ENCODE measurements at places on chromosomes 7 and 10. TPM values are rescaled to one million over a fixed set of nuclear protein-coding genes. Genes with fewer than 3 reads are reported as not detected.

- H3K27ac ChIP-seq = no peak overlapping the region
- H3K36me3 ChIP-seq = peaks cover 3% of the 10 kb centered on the region
- no peak for DNase-seq
- H3K4me1 ChIP-seq = peaks cover 5% of the 10 kb centered on the region
Observed at GRCh38 chr10:79322616-79323543, 24.4 kb upstream of the PPIF start.

HABP2 gene
- not detected for total RNA-seq

C7orf57 gene
- total RNA-seq = not detected

KNDC1 gene
- 1.3 TPM for total RNA-seq

PAX4 gene
- total RNA-seq = 0.33 TPM

DNA sequence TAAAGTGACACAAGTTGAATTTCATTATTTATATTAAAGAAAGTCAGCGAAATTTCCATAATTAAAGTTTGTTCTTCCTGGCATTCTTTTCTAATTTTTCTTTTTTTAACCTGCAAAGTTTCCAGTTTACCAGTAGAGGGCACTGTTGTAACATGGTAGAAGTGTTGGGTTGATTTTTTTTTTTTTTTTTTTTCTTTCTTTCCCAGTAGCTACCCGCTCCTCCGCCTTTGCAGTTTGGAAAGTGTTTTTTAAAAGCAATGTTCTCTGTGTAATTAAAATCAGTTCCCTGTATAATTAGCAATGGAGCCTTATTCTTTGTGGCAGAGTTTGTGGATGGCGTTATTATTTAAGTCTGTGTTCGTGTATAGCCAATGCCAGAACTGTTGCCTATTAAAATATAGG is 53.7 kb downstream of the TAF3 start:
- no peaks in the 10 kb centered on the region for H3K4me1 ChIP-seq
- no peaks in the 10 kb centered on the region for H3K27me3 ChIP-seq
- no peaks in the 10 kb centered on the region for H3K36me3 ChIP-seq
- H3K4me3 ChIP-seq = no peak overlapping the region
- DNase-seq = no peak

DNA sequence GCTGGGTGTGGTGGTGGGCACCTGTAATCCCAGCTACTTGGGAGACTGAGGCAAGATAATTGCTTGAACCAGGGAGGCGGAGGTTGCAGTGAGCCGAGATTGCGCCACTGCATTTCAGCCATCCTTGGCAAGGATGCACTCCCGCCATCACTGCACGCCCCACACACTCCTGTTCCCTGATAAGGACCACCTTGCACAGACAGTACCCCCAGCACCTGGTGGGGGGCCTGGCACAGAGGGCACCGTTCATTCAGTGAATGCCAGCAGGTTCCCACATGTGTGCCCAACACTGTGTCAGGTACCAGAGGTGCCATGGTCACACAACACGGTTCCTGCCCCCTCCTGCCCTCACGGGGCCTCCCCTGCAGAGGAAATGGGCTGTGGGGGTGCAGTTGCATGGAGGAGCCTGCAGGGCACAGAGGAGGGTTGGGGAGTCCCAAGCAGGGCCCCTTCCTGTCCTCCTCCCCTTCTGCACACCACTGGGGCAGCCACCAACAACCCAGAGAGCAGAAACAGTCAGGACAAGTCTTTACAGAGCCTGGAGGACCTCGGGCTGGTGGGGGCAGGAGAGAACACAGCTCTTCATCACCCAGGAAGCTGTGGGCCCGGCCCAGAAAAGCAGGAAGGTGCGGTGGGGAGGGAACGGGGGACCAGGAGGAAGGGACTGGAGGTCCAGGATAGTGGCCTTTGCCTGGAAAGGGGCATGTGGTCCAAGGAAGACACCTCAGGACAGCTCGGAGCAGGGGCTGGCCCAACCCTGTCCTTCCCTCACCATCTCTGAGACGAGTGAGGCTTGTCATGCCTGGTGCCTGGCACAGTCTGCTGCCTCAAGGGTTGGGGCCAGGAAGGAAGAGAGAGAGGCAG is 7.1 kb downstream of the CRYGN start:
- no peaks in the 10 kb centered on the region for H3K36me3 ChIP-seq
- H3K4me3 ChIP-seq = no peak overlapping the region
- H3K27me3 ChIP-seq = peaks cover 5% of the 10 kb centered on the region
- peaks cover 8% of the 10 kb centered on the region for H3K4me1 ChIP-seq
- no peak overlapping the region for H3K27ac ChIP-seq

DNA sequence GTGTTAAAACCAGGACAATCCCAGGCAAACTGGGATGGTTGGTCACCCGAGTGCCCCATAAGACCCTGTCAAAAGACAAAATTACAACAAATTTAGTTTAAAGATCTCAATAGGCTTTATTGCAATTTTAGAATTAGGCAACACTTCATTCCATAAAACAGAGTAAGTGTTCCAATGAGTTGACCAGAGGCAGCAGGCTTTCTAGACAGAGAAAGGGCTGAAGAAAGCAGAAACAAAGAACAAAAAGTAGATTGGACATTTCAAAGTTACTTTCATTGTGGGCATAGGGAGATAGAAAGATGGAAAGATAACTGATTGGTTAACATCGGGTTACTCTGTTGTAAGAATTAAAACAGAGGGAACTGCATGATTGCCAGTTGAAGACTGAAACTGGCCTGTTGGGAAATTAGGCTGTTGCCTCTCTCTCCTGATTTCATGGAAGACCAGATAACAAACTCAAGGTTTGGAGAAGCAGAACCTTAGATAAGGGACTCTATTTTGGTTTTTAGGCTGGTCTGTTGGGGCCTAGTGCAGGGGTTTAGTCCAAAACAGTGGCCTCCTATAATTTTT is 36.3 kb downstream of the ENTPD1 start:
- peaks cover 41% of the 10 kb centered on the region for H3K4me1 ChIP-seq
- peak overlapping the region; percentile 30 for H3K4me3 ChIP-seq
- H3K27me3 ChIP-seq = peaks cover 7% of the 10 kb centered on the region
- DNase-seq = no peak
- peaks cover 25% of the 10 kb centered on the region for H3K36me3 ChIP-seq

ENTPD1 gene
- total RNA-seq = 102 TPM

DNA sequence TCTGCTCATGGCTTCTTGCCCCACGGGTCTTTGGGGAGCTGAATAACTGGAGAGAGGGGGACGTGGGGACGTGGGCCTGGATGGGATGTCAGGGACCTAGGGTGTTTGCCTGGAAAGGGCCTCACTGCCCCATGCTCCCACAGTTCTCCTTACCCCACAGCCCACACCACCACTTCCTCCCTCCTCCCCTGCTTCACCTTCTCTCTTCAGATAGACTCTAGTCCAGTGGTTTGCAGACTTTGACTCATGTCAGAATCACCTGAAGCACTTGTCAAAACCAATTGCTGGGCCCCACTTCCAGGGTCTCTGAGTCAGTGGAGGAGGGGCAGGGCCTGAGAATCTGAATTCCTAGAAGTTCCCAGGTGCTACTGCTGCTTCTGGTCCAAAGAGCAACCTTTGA is 327.4 kb downstream of the RPS24 start:
- DNase-seq = no peak
- H3K4me1 ChIP-seq = peaks cover 23% of the 10 kb centered on the region
- no peak overlapping the region for H3K27ac ChIP-seq
- no peak overlapping the region for H3K4me3 ChIP-seq
- no peaks in the 10 kb centered on the region for H3K36me3 ChIP-seq
- peaks cover 6% of the 10 kb centered on the region for H3K27me3 ChIP-seq

OR2A42 gene
- total RNA-seq = 0.08 TPM

MYL10 gene
- not detected for total RNA-seq

DNA sequence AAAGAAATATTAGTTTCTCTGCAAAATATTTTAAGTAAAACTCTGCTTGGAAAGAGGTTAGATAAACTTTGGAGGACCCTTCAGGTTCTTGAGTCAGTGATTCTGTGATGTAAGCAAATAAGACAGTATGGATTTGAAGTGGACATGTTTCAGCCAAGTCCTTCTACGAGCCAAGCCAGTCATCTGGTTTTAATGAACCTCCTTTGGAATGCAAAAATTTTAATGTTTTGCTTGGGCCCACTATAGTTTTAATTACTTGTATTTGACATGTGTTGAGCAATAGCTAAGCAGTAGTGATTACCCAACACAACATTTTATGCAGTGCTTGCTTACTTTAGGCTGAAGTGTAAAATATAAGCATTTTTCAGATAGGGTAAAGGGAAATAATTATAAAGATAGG is 296.3 kb upstream of the SEMA3D start:
- no peaks in the 10 kb centered on the region for H3K27me3 ChIP-seq
- H3K4me3 ChIP-seq = no peak overlapping the region
- no peak for DNase-seq

PNLIP gene
- total RNA-seq = not detected

IQCE gene
- total RNA-seq = 9.6 TPM

- H3K4me3 ChIP-seq = peak overlapping the region; percentile 94
- peaks cover 1% of the 10 kb centered on the region for H3K27me3 ChIP-seq
- H3K27ac ChIP-seq = peak overlapping the region; percentile 61
- H3K4me1 ChIP-seq = peaks cover 22% of the 10 kb centered on the region
Observed at GRCh38 chr7:876972-877311, 588 bp downstream of the GET4 start.

GRCh38 chr7:98137826-98138151 is 31.1 kb downstream of the LMTK2 start:
- no peak overlapping the region for H3K27ac ChIP-seq
- H3K4me1 ChIP-seq = peaks cover 38% of the 10 kb centered on the region
- peaks cover 3% of the 10 kb centered on the region for H3K27me3 ChIP-seq
- DNase-seq = no peak
- H3K36me3 ChIP-seq = peaks cover 20% of the 10 kb centered on the region

GRCh38 chr7:135971366-135971725 is 5.8 kb downstream of the MTPN start:
- DNase-seq = no peak
- H3K27ac ChIP-seq = no peak overlapping the region
- no peak overlapping the region for H3K4me3 ChIP-seq
- peaks cover 38% of the 10 kb centered on the region for H3K4me1 ChIP-seq
- H3K36me3 ChIP-seq = no peaks in the 10 kb centered on the region
- H3K27me3 ChIP-seq = no peaks in the 10 kb centered on the region

DNA sequence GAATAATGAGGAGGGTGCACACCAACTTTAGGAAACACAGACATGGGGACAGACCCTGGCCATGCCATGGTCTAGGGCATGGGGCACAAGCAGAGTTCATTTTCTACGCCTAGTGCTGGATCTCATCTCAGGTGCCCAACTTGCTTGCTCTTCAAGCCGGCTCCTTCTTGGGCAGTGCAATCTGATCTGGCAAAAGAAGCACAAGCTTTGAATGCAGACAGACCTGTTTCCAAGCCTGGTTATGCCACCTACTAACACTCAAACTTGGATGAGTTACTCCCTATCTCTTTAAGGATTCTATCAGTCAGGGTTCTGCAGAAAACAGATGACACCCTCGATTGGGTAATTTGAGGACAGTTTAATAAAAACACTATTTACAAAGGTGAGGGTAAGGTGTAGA is 34.9 kb upstream of the WAPL start:
- no peak overlapping the region for H3K27ac ChIP-seq
- H3K4me3 ChIP-seq = no peak overlapping the region
- peaks cover 4% of the 10 kb centered on the region for H3K27me3 ChIP-seq
- no peak for DNase-seq

KIF11 gene
- total RNA-seq = 9.4 TPM

- no peaks in the 10 kb centered on the region for H3K4me1 ChIP-seq
- H3K27ac ChIP-seq = no peak overlapping the region
- H3K27me3 ChIP-seq = no peaks in the 10 kb centered on the region
- H3K36me3 ChIP-seq = no peaks in the 10 kb centered on the region
- DNase-seq = no peak
Observed at GRCh38 chr10:13922586-13922985, 335.8 kb downstream of the PRPF18 start.

MACC1 gene
- total RNA-seq = 0.69 TPM

CPXM2 gene
- 0.33 TPM for total RNA-seq

DNA sequence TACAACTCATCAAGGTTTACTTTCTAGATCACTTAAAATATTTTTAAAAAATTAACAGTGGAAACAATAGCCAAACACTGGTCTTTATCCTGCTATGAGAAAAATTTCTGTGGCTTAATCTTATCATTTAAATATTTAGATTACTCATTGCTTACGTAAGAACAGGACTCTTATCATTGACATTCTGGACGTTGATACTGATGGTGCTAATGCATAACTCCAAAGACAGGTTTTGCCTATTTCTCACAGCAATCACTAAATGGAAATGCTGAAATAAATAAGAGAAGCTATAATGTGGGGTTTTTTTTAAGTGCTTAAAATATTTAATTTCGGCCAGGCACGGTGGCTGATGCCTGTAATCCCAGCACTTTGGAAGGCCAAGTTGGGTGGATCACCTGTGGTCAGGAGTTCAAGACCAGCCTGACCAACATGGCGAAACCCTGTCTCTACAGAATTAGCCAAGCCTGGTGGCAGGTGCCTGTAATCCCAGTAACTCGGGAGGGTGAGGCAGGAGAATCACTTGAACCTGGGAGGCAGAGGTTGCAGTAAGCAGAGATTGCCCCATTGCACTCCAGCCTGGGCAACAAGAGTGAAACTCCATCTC is 195.0 kb downstream of the HGF start:
- no peak for DNase-seq
- H3K4me1 ChIP-seq = no peaks in the 10 kb centered on the region
- H3K27me3 ChIP-seq = no peaks in the 10 kb centered on the region
- H3K27ac ChIP-seq = no peak overlapping the region
- H3K4me3 ChIP-seq = no peak overlapping the region

GRM3 gene
- total RNA-seq = not detected

DNA sequence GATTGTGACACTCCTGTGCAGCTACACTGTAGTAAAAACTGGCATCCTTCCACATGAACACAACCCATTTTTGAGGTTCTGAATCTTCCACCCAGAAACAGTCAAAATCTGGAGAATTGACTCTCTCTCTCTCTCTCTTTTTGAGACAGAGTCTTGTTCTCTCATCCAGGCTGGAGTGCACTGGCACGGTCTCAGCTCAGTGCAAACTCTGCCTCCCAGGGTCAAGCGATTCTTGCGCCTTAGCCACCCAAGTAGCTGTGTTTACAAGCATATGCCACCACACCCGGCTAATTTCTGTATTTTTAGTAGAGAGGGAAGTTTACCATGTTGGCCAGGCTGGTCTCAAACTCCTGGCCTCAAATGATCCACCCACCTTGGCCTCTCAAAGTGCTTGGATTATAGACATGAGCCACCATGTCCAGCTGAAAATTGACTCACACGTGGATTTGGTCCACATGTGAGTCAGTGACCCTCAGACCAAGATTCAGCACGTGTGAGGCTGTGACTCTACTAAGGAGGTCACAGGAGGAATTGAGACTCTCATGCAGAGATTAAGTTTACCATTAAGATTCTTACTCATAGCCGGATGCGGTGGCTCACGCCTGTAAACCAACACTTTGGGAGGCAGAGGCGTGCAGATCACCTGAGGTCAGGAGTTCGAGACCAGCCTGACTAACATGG is 12.1 kb upstream of the ZNF107 start:
- DNase-seq = no peak
- H3K4me1 ChIP-seq = no peaks in the 10 kb centered on the region
- H3K27me3 ChIP-seq = no peaks in the 10 kb centered on the region
- no peak overlapping the region for H3K27ac ChIP-seq

Data from endothelial cell (in vitro differentiated cells).